ENCODE measurements at places on chromosomes 11 and 22.

- DNase-seq, result no peak
These were observed at the start of gene MMP26 for GRCh38 chr11:4704054-4704789. TSS of gene MMP26 (plus strand) at chr11:4704784.

DNA sequence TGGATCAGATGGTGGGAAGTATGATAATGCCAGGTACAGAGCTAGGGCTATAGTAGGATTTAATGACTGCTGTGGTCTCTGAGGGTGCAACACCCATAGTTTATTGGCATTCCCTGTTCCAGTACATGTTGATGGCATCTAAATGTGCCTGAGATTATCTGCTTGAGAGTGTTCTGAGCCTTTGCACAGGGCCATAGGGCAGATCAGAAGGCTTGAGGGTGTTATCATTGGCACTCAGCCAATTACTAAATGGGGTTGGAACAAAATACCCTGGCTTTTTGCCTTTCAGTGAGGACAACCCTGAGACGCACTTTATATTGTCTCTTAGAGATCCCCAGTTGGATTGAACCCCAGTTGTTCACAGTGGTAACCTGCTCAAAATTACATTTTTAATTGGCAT lies 6.7 kb downstream of the SLC5A12 start:
- no peak for DNase-seq

GRCh38 chr11:27972522-27973170 lies 135.3 kb downstream of the KIF18A start:
- peak; percentile 68 for DNase-seq

DNA sequence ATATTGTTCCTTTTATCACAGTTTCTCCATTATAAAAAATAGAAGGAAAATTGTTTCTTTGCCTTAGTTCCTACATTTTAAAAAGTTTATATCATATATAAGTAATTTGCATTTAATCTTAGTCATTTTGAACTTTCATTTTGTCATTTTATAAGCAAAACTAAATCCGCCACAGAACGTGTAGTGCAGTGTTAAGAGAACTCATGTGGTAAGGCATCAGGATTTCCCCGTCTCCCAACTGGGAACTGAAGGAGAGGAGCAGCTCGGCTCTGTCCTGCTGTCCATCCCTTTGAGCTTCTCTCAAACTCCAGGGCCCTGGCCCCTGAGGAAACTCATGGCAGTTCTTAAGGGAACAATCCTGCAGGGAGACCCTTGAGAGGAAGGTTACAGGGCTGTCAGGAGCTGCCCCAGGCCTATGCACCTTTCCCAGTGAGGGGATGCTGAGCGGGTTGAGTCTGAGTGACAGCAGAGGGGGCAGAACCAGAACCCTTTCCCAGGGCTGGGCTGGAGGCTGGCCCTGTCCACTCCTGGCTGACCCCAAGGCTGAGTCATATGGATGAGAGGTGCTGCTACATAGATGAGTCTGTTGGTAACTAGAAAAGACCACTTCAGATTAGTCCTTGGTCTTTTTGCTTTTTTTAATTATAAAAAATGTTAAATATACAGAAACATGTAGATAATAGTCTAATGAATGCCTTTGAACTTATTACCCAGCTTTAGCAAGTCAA lies 333.1 kb downstream of the TBC1D22A start:
- no peak for DNase-seq

GRCh38 chr11:10503221-10503620 lies 37.8 kb downstream of the RNF141 start:
- no peak for DNase-seq

DNA sequence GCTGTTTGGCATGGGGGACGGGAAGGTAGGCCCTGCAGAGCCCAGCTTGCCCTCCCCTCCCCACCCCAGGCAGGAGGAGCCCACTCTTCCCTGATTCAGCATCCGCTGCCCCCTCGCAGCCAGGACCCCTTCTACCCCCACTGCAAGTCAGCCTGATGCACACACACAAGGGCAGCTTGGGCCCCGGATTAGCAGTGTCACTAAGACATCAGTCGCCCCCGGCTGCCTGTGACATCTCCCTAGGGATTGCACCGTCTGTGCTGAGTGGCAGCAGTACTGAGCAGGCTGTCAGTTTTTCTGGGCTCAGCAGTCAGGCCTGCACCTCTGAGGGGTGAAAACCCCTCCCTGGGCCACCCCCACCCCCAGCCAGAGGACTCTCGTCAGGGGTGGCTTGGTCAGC lies 30.4 kb upstream of the SYT7 start:
- no peak for DNase-seq

DNA sequence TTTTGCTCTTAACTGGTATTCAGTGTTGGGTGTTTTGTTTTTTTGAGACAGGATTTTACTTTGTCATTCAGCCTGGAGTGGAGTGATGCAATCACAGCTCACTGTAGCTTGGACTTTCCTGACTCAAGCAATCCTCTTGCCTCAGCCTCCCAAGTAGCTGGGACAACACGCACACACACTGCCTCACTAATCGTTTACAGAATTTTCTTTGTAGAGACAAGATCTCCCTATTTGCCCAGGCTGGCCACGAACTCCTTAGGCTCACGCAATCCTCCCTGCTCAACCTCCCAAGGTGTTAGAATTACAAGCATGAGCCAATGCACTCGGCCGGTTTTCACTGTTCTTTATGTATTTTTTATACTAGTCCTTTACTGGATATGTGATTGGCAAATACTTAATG lies 51.0 kb upstream of the IGLL5 start:
- DNase-seq, result peak; percentile 3

DNA sequence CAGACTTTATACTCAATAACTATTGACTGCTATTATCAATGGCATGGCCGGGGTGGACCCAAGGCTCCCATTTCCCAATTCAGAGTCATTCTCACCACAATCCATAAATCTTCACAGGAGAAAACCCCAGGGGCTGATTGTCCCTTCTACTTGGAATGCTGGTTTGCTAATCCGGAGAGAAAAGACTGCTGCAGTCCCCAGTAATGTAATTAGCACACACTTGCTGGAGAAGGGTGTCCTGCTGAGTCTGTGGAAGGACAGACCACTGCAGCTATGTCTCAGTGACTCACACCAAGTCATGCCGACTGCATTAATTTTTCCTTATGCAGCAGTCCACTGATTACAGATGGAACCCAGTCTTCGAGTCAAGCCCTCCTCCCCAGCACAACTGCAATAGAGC lies 5.9 kb upstream of the ETS1 start:
- peak; percentile 77 for DNase-seq

GRCh38 chr22:50673231-50674129 lies 857 bp downstream of the SHANK3 start:
- DNase-seq, result no peak

DNA sequence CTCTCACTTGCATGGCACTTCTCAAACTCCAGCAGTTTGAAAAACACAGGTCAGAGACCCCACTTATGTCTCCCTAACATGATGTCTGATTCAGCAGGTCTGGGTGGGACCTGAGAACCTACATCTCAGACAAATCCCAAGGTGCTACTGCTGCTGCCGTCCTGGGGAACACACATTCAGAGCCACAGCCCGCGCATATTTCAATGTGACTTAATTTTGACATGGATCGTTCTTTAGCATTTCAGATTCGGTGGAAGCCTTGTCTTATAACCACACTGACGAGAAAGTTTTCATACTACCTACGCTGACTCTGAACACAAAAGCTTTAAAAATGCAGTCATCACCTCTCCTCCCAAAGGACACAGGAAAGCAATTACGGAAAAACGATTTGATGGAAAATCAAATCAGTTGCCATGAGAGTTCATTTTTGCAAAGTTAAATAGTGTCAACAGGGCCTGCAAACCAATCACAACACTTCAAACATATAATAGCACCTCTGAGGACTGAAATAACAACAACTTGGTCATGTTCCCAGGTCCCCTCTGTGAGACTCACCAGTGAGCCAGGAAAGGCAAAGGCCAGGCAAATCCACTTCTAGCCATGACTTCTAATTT lies 132.6 kb downstream of the SHANK2 start:
- DNase-seq, result no peak

- DNase-seq, result peak; percentile 44
These were observed 2.9 kb upstream of the ARFGAP2 start for GRCh38 chr11:47179655-47179991.

- DNase-seq, result no peak
These were observed 72.8 kb downstream of the PPP2R1B start for GRCh38 chr11:111693224-111693937.

DNA sequence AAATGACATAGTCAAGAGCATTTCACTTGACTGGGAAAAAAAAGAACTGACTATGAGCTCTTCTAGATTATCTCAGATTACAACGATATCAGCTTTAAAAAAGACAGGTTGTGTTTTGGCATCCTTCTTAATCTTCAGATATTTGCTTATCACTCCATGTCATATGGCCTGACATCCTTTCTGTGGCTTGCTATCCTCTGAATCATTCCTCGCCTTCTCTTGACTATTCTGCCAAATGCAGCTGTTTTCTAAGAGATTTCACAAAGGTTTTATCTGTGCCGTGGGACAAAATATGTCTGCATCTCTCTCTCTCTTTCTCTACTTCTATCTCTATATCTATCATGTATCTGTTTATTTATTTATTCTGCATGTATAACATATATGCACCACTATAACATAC lies 746.1 kb downstream of the CNTN5 start:
- no peak for DNase-seq

GRCh38 chr11:133600306-133600705 lies 68.0 kb upstream of the OPCML start:
- no peak for DNase-seq

DNA sequence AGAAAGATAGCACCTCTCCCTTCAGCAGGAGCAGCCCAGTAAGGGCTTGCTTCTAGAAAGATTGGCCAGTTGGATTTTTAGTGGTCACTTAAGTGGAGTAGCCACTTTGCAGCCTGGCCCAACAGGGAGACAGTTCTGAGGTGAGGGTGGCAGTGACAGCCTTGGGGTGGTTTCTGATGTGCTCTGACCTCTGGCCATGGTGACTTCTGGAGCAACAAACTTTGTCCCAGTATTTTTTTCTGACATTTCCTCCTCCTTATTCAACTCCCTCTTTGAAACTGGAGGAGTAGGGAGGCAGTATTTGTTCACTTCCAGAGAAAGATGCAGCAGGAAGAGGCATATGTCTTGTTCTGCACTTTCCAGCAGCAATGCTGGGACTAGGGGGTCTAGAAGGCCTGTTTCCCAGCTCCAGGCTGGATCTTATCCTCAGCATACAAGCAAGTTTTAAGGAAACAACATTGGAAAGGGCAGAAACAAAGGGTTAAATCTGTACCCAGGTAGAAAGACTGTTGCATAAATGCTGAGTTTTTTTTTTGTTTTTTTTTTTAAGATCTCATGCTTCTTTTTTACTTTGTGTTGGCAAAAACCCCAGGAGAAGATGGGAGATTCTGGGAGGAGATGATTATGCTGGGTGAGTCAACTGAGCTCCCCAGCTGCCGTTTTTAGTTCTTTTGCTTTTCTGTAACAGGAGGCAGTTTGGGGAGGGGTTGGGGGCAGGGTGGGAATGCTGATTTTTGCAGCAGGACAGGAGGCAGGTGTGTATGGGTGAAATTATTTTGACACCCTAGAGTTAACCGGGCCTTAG lies 37.2 kb downstream of the RCOR2 start:
- peak; percentile 63 for DNase-seq

DNA sequence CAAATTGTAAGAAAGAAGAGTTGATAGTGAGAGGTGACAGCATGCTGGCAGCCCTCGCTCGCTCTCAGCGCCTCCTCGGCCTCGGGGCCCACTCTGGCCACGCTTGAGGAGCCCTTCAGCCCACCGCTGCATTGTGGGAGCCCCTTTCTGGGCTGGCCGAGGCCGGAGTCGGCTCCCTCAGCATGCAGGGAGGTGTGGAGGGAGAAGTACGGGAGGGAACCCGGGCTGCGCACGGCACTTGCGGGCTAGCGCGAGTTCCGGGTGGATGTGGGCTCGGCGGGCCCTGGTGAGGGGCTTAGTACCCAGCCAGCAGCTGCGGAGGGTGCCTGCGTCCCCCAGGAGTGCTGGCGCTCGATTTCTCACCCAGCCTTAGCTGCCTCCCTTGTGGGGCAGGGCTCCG lies 539.7 kb upstream of the CCDC179 start:
- DNase-seq, result no peak

DNA sequence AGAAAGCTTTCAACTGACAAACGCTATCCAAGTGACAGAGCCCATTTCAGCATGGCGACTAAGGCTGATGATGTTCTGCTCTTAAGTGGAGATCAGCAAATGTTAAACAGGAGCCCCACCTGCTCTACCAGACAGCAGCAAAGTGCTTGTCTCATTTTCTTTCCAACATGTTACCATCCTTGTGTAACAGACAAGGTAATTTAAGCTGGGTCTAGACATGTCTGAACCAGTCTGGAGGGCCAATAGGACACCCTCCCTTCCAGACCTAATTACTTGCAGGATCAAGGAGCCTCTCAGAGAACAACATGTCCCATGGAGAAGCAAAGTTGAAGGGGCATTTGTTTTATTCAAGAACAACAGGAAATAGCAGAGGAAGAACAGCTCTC lies 3.9 kb upstream of the LMO2 start:
- no peak for DNase-seq

DNA sequence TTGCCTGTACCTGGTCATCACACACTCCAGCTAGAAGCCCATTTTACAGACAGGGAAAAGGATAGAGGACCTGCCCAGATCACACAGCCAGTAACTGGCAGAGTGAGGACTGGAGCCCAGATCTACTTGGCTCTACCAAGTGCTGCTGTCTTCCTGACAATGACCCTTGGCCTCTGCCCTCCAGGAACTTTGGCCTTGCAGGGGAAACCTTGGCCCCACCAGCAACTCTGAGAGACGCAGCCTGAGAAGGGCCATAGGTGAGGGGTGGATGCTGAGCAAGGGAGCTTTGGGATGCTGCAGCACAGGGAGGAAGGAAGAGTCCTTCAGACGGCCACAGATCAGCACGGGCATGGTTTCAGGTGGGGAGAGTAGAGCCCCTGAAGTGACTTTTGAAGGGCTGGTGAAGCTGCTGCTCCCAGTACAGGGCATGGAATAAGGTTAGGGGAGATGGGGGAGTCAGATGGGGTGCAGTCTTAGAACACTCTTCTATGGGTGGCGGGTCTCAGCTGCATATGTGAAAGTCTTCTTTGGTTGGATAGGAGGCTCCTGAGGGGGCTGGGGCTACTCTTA lies 2.0 kb upstream of the CAPN5 start:
- DNase-seq, result no peak

GRCh38 chr11:104623518-104623917 lies 274.7 kb downstream of the CASP12 start:
- peak; percentile 22 for DNase-seq

GRCh38 chr11:12420040-12420439 lies 42.7 kb downstream of the PARVA start:
- peak; percentile 56 for DNase-seq

GRCh38 chr11:86414032-86414431 lies 39.3 kb downstream of the CCDC81 start:
- DNase-seq, result no peak

DNA sequence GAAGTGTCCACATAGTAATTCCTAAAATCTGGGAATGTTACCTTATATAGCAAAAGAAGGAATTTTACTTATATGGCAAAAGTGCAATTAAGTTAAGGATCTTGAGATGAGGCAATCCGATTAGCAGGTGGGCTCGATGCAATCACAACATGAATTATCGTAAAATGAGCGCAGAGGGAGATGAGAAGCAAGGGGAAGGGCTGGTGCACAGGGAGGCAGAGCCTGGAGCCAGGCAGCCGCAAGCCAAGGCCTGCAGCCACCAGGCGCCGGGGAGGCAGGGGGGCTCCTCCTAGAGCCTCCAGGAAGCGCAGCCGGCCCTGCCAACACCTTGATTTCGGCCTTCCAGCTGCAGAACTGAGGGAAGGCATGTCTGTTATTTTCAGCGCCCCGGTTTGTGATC lies 85.7 kb downstream of the CELSR1 start:
- DNase-seq, result no peak

- no peak for DNase-seq
These were observed 75.2 kb downstream of the GRIK4 start for GRCh38 chr11:120586728-120587127.

All from AG10803 (cell line).